ENCODE measurements at places on chromosomes 11 and 22. TPM values are rescaled to one million over a fixed set of nuclear protein-coding genes. Genes with fewer than 3 reads are reported as not detected.

Gene PDGFB
- total RNA-seq = 1.1 TPM

Gene RASSF10
- total RNA-seq = 2.4 TPM

Gene ANKK1
- total RNA-seq = 0.26 TPM

Gene SCN3B
- total RNA-seq = 0.64 TPM

Gene SCGB1A1
- not detected for total RNA-seq

Gene SMIM38
- 0.38 TPM for total RNA-seq

DNA sequence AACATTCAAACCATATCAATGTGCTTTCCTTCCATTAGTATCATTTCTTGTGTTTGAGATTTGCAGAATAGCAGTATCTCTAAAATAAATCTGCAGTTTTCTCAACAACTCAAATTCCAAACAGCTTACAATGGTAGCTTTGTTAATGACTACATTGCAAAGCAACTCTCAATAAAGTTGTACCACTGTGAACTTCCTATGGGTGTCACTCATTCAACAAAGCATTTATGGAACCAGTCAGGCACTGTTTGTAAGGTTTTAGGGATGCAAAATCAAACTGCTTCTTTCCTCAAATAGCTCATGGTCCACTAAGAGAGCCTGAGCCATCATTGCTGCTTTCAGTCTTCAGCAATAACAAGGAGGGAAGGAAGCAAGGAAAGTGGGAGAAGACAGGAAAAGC is 91.0 kb downstream of the CCDC83 start:
- no peak for DNase-seq

DNA sequence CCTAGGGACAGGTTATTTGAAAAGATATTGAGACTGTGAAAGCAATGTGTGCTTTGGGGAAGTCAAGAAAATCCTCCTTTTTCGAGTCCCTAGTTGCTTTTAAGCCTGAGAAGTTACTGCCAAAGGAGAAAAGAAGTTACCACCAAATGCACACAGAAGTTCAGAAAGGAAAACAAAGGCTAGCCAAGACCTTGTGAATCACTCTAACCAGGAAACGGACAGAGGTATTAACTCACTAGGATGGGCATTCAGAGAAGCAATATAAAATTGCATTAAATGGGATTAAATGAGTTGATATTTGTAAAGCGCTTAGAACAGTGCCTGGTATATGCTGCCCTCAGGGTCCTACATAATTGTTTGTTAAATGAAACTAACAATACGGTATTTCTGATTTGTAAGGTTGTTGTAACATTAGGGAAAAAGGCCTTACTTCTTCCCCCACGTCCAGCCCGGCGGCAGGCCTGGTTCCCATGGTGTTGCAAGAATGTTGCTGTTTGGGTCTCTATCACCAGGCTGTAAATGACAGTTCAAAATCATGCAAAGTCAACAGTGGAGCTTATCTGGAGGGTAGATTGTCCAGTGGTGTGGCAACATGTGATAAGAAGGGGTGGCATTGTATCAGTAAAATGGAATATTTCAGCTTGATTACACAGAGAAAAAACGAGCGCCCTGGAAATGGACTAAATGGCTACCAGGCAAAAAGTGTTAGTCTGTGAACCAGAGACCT is 7.1 kb downstream of the TMA7B start:
- DNase-seq = peak; percentile 39

GRCh38 chr11:128624269-128625175 is 37.2 kb upstream of the ETS1 start:
- peak; percentile 49 for DNase-seq

DNA sequence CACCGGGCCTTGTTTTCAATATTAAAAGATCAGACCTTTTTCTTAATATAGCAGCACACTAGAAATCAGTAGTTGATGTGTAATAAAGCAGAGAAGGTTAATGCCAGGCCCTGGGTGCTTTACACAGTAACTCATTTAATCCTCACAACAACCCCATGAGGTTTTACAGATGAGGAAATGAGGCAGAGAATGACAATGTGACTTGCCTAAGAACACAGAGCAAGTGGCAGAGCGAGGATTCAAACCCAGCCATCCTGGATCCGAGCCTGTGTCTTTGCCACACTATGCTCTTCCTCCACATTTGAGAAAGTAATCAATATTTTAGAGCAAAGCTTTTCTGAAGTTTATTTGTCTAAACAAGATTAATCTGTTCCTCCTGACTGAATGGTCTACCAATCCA is 7.2 kb downstream of the JAML start:
- DNase-seq = no peak

DNA sequence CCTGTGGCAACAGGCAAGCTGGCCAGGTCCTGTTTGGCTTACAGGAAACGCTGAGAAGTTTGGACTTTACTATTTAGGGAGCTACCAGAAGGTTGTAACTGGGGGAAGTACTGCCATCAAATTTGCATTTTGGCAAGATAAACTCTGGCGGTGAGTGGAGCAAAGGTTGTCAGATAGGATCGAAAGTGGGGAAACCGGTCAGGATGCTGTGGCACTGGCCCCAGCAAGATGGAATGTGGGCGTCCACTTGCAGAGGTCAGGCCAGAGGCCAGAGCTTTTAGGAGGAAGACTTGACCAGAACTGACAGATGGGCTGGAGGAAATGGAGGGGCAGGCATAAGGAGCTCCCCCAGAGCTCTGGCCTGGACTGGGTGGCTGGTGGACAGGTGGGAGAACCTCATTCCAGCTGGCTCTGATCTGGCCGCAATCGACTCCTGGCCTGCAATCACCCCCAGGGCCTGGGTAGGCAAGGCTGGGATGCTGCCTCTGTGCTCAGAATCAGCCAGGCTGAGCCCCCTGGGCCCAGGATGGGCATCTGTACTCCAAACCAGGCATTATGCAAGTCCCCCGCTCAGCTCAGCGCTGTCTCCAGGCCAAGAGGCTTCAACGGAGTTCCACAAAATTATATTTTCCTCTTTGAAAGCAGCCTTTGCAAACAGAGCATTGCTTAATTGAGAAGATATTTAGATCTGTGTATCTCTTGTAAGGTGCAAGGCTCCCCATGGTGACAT is 178.3 kb upstream of the NECTIN1 start:
- no peak for DNase-seq

GRCh38 chr22:40028098-40028425 is 33.3 kb downstream of the FAM83F start:
- DNase-seq = no peak

DNA sequence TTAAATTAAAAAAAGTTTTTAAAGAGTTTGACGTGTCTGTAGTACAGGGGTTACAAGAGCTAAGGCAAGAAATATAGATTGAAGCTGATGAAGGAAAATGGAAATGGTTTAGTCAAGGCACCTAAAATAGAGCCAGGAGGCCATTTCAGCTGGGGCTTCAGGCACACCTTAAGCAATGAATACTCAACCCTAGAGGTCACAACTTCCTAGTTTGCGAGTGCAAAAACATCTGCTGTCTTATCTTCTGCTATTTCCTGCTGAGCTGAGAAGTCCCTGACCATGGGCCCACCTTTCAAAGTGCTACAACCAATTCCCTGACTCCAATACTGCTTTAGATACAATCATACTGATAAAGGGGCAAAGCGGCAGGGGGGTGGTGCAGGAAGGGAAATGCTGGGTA is 87.4 kb downstream of the DLG2 start:
- DNase-seq = no peak

DNA sequence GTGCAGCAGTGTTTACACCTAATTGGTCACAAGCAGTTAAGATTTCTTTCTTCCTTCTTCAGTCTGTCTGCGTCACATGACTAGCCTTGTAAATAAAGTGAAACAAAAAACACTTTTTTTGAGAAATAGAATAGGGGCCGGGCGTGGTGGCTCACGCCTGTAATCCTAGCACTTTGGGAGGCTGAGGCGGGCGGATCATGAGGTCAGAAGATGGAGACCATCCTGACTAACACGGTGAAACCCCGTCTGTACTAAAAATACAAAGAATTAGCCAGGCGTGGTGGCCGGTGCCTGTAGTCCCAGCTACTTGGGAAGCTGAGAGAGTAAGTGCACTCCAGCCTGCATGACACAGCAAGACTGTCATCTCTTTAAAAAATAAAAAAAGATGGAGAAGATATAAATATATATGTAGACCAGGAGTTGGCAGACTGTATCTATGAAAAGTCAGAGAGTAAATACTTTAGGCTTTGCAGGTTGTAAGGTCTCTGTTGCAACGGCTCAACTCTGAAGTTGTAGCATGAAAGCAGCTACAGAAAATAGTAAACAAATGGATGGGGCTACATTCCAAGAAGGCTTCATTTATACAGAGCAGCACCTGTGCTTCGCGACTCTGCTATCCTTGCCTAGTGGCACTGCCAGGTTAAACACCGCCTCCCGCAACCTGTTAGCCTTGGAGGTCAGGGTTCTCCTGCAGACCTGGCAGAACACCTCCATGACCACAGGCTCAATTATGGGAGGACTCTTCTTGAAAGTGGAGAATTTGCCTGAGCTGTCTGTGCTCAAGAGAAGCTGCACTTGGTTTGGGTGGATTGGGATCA is 55.9 kb downstream of the PPP6R2 start:
- DNase-seq = no peak

DNA sequence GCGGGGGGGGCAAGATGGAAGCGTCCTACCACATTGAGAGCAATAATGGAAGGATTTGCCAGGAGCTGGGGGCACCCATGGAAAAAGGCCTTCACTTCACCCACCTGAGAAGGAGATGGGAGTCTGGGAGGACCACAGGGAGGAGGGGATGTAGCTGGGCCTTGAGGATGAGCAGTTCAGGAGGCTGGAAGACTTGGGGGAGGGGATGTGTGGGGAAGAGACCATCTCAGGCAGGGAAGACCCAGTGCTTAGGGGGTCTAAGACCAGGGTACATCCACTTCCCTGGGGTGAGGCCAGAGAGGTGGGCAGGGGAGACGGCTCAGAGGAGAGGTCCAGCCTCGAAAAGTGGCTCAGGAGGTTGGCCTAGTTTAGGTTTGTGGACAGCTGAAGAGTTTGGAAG is 71.3 kb upstream of the TCF20 start:
- no peak for DNase-seq

DNA sequence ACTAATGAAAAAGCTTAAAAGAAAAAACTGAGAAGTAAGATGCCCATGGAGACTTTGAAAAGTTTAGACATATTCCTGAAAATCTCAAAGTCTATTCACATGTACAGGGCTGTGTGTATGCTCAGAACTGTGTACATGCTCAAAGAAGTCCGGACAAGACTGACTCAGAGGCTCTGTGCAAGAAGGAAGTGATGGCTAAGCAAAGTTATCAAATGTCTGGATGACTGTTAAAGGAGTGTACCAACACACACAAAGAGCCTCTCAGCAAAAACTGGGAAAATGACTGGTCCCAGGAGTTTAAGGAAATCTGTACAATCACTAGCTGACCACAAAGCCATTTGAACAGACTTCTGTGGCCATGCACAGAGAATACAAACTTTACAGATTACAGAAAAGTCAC is 33.1 kb upstream of the ARHGAP32 start:
- peak; percentile 93 for DNase-seq

DNA sequence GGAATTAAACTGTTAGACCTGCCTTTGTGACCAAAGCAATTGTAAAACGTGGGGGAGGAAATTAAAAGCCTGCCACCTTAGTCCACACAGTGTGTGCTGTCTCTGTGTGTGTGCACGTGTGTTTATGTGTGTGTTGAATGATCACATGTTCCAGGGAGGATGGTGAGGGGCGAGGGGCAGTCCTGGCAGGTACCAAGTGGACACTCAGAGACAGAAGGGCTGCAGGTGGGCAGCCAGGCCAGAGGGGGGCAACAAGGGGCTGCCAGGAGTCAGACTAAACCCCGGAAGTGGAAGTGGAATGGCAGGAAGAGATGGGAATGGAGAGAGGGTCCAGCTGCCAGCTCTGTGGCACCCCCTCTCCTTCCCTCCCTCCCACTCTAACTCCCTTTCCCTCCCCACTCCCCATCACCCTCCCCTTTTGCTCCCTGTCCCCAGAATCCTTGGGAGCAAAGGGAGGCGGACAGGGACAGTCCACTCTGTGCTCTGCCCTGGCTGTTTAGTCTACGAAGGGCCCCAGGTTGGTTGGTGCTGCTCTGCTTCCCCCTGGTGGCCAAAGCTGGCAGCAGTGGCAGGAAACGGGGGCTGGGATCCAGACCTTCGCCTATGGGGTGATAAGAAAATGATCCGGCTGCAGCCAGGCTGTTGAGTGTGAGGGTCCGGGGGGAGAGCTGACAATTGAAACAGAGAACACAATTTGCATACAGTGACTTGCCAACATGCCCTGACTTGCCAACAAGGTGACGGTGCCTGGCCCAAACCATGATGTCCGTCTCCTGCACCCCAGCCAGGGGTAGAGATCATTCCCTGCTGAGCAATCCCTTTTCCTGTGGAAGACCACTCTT is 24.4 kb downstream of the P2RY2 start:
- peak; percentile 40 for DNase-seq

DNA sequence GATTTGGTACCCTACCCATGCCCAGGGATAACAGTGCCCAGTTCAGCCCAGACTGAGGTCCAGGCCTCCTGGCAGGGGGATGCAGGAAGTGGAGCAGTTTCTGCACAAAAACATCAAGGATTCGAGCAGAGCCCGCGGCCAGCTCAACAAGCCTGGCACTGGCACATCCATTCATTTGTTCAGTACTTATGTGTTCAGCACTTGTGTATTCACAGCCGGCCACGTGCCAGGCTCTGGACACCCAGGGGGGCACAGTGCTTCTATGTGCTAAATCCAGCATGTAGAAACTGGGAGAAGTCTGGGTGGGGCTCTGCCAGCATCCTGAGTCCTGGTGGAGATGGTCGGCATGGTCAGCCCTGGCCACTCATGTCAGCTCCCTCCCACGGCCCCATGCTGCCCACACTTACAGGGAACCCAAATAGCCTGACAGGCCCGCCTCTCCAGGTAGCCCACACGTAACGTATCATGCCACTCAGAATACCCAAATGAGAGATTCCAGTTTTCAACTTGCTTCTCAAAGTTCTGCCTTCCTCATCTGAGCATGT is 28.5 kb downstream of the LINC01488 start:
- no peak for DNase-seq

DNA sequence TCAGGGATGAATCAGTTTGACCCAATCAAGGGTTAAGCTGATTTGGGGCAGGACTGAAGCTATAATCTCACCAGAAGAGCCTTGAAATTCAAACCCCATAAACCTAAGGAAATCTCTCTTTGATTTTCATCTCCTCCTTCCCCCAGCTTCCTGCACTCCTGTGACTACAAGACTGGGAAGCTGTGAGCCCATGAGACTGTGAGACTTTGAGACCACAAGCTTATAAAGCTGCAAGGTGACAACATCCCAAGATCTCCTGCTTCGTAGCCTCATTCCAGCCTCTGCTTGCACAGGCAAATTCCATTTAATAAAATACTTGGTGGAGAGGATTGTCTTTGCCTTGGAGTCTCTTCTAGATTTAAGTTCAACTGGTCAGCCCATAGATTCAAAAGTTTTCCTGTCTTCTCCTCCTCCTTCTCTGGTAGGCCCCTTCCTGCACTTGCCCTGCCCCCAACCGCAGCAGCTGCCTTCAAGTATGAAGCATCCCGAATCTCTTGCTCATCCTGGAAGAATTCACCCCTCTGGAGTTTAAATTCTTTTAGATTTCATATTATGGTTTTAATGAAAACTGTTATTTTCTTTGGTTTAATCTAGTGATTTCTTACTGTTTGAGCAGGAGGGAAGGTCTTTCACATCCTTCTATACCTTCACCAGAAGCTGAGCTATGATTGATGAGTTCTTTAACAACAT is 42.1 kb downstream of the PAMR1 start:
- no peak for DNase-seq

- no peak for DNase-seq
Observed at GRCh38 chr11:19631712-19632498, 80.7 kb upstream of the NAV2 start.

Data from bronchial epithelial cell (primary cell).